ENCODE measurements at places on chromosomes 3 and 15. TPM values are rescaled to one million over a fixed set of nuclear protein-coding genes. Genes with fewer than 3 reads are reported as not detected.

GRCh38 chr3:125356140-125357026 lies 18.7 kb downstream of the ZNF148 start:
- H3K27ac ChIP-seq: peak overlapping the region; percentile 20
- H3K4me1 ChIP-seq: peaks cover 51% of the 10 kb centered on the region
- DNase-seq: no peak
- H3K36me3 ChIP-seq: peaks cover 10% of the 10 kb centered on the region

Gene PLA2G4E
- not detected for total RNA-seq

Gene AP3B2
- total RNA-seq: not detected

Gene AMOTL2
- not detected for total RNA-seq

- no peak overlapping the region for H3K4me3 ChIP-seq
- peaks cover 2% of the 10 kb centered on the region for H3K4me1 ChIP-seq
- DNase-seq: no peak
- H3K36me3 ChIP-seq: peaks cover 5% of the 10 kb centered on the region
- no peaks in the 10 kb centered on the region for H3K27me3 ChIP-seq
Measured at GRCh38 chr3:115081444-115081843, 65.6 kb downstream of the ZBTB20 start.

GRCh38 chr3:186260726-186261125 lies 101.3 kb downstream of the DGKG start:
- H3K36me3 ChIP-seq: no peaks in the 10 kb centered on the region
- no peak for DNase-seq
- peaks cover 4% of the 10 kb centered on the region for H3K4me1 ChIP-seq
- H3K27ac ChIP-seq: no peak overlapping the region

DNA sequence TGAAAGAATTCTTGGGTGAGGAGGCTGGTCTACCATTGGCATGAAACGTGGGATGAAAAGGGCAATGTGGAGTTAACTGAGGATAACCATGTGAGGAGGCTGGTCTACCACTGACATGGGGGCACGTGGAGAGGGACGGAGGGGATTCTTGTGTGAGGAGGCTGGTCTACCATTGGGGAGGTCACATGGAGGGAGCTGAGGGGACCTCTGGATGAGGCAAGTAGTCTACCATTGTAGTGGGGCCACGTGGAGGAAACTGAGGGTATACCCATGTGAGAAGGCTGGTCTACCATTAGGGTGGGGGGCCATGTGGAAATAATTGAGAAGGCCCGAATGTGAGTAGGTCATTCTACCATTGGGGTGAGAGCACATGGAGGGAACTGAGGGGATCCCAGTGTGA lies 154.1 kb downstream of the FBLN2 start:
- H3K27me3 ChIP-seq: no peaks in the 10 kb centered on the region
- H3K4me3 ChIP-seq: no peak overlapping the region
- no peak overlapping the region for H3K27ac ChIP-seq

DNA sequence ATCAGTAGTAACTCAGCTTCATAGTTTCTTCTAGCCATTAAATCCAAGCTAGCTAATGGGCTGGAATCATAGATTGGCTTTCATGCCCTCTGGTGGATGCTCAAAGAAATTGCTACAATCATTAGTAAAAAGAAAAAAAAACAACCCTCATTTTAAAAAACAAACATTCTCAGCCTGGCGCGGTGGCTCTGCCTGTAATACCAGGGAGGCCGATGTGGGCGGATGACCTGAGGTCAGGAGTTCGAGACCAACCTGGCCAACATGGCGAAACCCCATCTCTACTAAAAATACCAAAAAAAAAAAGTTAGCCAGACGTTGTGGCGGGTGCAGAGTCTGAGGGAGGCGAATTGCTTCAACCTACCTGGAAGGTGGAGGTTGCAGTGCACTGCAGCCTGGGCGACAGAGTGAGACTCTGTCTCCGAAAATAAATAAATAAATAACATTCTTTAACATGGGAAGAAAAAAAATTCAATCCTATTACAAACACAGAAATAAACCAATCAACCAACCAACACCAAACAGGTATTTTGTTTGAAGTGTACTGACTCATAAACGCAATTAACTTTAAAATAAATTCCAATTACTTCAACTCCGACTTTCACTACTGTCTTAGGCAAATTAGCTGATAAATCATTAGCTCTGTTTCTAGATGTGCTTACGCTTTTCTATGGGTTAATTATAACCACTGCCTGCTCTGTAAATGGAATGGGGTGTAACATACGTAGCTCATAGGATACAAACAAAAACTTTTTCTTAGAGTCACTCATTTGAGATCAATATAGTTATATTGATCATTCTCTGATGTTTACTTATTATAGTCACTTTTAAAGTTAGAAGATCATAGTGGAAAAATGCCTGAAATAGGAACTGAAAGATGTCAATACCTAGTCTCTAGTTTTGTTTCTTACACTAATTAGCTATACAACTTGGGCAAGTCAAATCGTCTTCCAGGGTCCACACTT lies 24.9 kb downstream of the TMEM207 start:
- no peaks in the 10 kb centered on the region for H3K27me3 ChIP-seq
- peak; percentile 30 for DNase-seq
- no peak overlapping the region for H3K4me3 ChIP-seq
- no peaks in the 10 kb centered on the region for H3K36me3 ChIP-seq

- DNase-seq: no peak
- H3K27ac ChIP-seq: no peak overlapping the region
- H3K4me3 ChIP-seq: no peak overlapping the region
- no peaks in the 10 kb centered on the region for H3K36me3 ChIP-seq
- H3K4me1 ChIP-seq: no peaks in the 10 kb centered on the region
Measured at GRCh38 chr3:134817297-134817696, 22.2 kb downstream of the EPHB1 start.

DNA sequence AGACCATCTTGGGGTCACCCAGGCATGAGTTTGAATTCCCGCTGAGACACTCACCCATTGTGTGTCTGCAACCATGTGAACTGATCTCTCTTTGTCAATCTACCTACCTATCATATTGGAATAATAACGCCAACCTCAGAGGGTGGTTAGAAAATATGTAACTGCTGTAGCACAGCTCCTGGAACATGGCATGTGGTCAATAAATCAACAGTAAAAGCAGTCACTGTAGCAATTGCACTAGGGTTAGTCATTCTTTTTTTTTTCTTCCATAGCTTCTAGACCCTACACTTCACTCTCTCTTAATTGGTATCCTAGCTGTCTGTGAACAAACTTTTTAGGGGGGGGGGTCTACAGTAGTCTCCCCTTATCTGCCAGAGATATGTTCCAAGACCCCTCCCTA lies 64.2 kb upstream of the SLCO2A1 start:
- no peak overlapping the region for H3K4me3 ChIP-seq
- H3K27me3 ChIP-seq: peaks cover 3% of the 10 kb centered on the region
- no peaks in the 10 kb centered on the region for H3K36me3 ChIP-seq
- no peak for DNase-seq
- H3K27ac ChIP-seq: no peak overlapping the region

Gene EXD1
- total RNA-seq: not detected

DNA sequence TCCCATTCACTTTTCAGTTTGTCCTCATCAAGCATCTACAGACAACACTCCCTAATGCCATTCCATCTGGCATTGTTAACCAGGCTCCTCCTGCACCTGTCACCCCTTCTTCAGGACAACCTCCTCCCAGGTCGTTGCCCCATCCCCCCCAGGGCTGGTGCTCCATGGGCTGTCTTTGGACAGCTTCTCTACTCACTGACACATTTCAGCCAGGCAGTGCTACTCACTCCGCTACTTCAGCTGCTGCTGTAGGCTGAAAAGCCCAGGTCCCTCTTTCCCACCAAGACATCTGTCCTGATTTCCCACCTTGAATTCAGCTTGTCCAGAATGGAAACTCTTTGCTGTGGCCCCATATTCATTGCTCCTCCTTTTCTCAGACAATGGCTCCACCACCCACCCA lies 61.9 kb downstream of the ADAMTS17 start:
- no peak overlapping the region for H3K4me3 ChIP-seq
- H3K27ac ChIP-seq: no peak overlapping the region
- H3K27me3 ChIP-seq: no peaks in the 10 kb centered on the region
- no peaks in the 10 kb centered on the region for H3K36me3 ChIP-seq
- no peak for DNase-seq

GRCh38 chr3:115931581-115931980 lies 308.3 kb downstream of the GAP43 start:
- no peak overlapping the region for H3K27ac ChIP-seq
- no peak overlapping the region for H3K4me3 ChIP-seq
- no peaks in the 10 kb centered on the region for H3K36me3 ChIP-seq
- H3K4me1 ChIP-seq: no peaks in the 10 kb centered on the region

DNA sequence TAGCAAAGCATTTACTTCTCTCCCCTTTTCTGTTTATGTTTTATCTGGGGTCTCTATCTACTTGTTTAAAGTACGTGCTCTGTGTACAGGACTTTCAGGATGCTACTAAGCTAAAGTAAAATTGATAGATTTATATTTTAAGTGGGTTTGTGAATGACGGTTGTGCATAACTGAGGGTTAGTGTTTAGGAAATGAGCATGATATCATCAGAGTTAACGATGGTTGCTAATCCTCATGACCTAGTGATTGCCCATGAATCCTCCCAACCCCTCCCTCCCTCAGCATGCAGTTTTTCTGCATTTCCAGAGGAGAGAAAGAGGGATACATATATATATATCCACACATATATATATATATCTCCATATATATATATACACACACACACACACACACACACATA lies 957.2 kb downstream of the TUSC7 start:
- H3K36me3 ChIP-seq: no peaks in the 10 kb centered on the region
- H3K27ac ChIP-seq: no peak overlapping the region
- no peaks in the 10 kb centered on the region for H3K27me3 ChIP-seq
- no peak overlapping the region for H3K4me3 ChIP-seq

- peaks cover 59% of the 10 kb centered on the region for H3K4me1 ChIP-seq
- no peaks in the 10 kb centered on the region for H3K27me3 ChIP-seq
- peak; percentile 13 for DNase-seq
- peak overlapping the region; percentile 98 for H3K4me3 ChIP-seq
- peaks cover 38% of the 10 kb centered on the region for H3K36me3 ChIP-seq
- H3K27ac ChIP-seq: peak overlapping the region; percentile 99
Measured at GRCh38 chr15:55319537-55320237, 665 bp downstream of the PIGB start.

GRCh38 chr15:38528294-38528693 lies 36.3 kb downstream of the RASGRP1 start:
- H3K27me3 ChIP-seq: no peaks in the 10 kb centered on the region
- peak overlapping the region; percentile 11 for H3K27ac ChIP-seq
- H3K4me3 ChIP-seq: no peak overlapping the region
- peaks cover 82% of the 10 kb centered on the region for H3K4me1 ChIP-seq
- no peak for DNase-seq
- peaks cover 87% of the 10 kb centered on the region for H3K36me3 ChIP-seq

- peaks cover 20% of the 10 kb centered on the region for H3K27me3 ChIP-seq
- H3K27ac ChIP-seq: no peak overlapping the region
- H3K4me3 ChIP-seq: no peak overlapping the region
- peaks cover 8% of the 10 kb centered on the region for H3K4me1 ChIP-seq
Measured at GRCh38 chr3:126352476-126353454, 4.4 kb downstream of the KLF15 start.

Gene FAM107A
- not detected for total RNA-seq

Gene TMEM40
- not detected for total RNA-seq

Gene ZNF502
- total RNA-seq: 1.7 TPM

Gene LMLN
- 3.1 TPM for total RNA-seq

Data from activated CD4-positive, alpha-beta T cell treated with anti-CD3 and anti-CD28 coated beads, Interleukin-2, amount 10 ng/mL, durations not matched to agents 7 days and 5 days (primary cell).